ENCODE measurements at places on chromosomes 12 and 14.
A peak's percentile ranks its signal among the peaks of the same experiment; 100 is the strongest.

- DNase-seq, result no peak
Observed at GRCh38 chr14:29926701-29927375, 809 bp downstream of the PRKD1 start.

DNA sequence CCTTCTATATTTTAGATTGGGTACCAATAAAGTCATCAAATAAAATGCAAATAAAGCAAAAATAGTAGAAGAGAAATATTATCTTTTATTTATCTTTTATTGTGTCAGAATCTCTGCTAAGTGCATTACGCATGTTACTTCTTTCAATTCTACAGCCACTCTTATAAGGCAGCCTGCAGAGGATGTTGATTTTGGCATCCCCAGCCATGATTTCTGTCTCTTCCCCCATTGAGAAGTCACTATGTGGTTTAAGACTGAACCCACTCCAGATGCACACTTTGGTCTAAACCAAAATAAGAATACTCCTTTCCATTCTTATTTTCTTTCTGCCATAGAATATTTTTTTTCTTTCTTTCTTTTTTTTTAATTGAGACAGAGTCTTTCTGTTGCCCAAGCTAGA lies 56.0 kb upstream of the ACSS3 start:
- DNase-seq, result no peak

- no peak for DNase-seq
Observed at GRCh38 chr12:32398181-32398580, 1.2 kb upstream of the FGD4 start.

- DNase-seq, result no peak
Observed at GRCh38 chr12:12898911-12899511, 7.6 kb downstream of the GPRC5A start.

- DNase-seq, result no peak
Observed at GRCh38 chr12:19967431-19967830, 400.9 kb upstream of the PDE3A start.

- peak; percentile 25 for DNase-seq
Observed at GRCh38 chr12:49059299-49060171, 1.1 kb downstream of the KMT2D start.

DNA sequence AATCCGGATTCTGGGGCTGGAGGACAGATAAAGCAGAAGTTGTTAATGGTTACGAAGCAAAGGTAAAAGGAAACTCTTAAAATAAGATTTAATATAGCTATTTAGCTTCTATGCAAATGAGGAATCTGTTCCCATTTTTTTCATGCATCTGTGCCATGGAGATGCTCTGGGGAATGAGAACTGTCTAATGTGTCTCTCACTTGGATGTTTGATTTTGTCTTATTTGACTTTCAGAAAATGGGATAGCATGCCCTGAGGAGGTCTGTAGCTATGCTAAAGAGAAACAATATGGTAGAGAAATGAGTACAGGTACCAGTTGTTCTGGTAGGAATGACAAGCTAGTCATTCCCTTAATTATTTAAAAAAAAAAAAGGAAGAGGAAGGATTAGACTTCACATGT lies 24.3 kb downstream of the C12orf76 start:
- DNase-seq, result no peak

DNA sequence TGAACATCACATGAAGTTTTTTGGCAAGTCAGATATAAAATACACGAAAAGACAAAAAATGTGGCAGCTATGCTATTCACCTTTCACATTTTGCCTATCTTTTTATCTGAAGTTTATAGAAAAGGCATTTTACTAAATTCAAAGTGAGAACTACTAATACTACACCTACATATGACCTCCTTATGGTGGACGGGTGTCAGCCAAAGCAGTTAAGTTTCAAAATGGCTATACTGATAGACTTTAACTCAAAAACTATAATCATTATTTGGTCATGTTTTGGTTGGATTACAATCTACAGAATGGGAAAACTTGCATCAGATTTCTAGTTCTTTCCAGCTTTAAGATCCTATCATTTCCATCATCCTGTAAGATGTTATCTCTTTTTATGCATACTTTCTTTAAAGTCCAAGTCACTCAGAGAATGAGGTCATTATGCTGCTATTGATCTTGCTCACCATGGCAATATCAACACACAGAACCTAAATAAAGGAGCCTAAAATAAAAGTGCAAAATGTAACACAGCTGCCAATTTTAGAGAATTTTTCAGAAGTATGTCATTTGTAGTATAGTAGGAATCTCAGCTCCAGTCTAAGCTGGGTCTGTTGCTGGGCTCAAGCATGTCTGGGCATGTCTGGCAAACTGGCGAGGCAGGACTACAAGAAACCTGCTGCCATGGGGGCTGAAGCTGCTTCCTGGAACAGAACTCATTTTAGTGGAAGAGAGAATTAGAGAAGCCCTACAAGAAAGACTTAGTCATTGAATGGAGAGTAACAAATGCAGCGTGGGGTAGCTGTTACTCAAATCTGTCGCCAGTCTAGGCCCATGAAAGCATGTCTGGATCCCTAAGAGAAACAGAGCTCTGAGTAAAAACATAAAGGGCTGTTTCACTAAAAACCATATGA lies 7.6 kb upstream of the AEBP2 start:
- no peak for DNase-seq

- no peak for DNase-seq
Observed at GRCh38 chr12:15662303-15662980, 126.7 kb downstream of the EPS8 start.

GRCh38 chr12:63276537-63277365 lies 125.8 kb upstream of the AVPR1A start:
- no peak for DNase-seq

GRCh38 chr12:123696646-123697045 lies 15.5 kb upstream of the ATP6V0A2 start:
- no peak for DNase-seq

DNA sequence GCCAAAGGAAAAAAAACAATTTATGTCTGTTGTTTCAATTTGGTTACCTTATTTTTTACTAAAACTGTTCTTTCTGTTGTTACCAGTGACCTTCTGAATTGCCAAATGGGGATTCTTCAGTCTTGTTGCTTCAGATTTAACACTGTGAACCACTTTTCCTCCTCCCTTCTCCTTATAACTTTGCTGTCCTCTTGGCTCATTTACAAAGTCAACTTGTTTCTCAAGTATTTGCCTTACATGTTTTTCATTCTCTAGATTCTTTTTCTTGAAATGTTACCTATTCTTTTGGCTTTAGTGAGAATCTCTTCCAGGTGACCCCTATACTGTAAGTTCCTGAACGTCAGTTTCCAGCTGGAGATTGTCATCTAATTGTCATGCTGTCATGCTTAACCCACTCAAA lies 19.4 kb downstream of the FUT8 start:
- DNase-seq, result no peak

GRCh38 chr14:37094502-37094901 lies 77.9 kb downstream of the SLC25A21 start:
- DNase-seq, result no peak

DNA sequence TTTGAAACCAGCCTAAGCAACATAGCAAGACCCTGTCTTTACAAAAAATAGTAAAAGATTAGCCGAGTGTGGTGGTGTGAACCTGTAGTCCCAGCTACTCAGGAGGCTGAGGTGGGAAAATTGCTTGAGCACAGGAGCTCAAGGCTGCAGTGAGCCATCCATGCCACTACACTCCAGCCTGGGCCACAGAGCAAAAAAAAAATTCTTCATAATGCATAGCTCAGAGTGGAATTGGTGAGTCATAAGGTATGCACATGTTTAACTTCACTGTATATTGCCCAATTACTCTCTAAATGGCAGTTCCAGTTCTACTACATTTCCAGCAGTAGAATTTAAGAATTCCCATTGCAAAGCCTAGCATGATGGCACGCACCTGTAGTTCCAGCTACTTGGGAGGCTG lies 26.8 kb upstream of the CLIP1 start:
- no peak for DNase-seq

DNA sequence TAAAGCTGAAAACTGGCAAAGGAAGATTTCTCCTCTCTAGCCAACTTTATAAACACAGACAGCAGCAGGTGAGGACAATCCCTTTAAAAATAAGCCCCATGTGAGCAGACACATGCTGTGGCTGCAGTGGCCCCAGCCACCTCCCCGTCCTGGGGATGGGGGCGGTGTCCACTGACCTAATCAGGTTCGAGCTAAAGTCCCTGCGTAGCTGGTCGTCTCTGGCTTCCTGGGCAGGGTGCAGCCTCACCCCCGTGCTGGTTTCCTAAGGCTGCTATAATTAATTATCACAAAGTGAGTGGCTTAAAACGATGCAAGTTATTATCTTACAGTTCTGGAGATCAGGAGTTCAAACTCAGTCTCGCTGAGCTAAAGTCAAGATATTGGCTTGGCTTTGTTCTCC lies 1.0 kb downstream of the BDKRB1 start:
- DNase-seq, result no peak

- no peak for DNase-seq
Observed at GRCh38 chr12:60981473-60981872, 1278.7 kb upstream of the USP15 start.

DNA sequence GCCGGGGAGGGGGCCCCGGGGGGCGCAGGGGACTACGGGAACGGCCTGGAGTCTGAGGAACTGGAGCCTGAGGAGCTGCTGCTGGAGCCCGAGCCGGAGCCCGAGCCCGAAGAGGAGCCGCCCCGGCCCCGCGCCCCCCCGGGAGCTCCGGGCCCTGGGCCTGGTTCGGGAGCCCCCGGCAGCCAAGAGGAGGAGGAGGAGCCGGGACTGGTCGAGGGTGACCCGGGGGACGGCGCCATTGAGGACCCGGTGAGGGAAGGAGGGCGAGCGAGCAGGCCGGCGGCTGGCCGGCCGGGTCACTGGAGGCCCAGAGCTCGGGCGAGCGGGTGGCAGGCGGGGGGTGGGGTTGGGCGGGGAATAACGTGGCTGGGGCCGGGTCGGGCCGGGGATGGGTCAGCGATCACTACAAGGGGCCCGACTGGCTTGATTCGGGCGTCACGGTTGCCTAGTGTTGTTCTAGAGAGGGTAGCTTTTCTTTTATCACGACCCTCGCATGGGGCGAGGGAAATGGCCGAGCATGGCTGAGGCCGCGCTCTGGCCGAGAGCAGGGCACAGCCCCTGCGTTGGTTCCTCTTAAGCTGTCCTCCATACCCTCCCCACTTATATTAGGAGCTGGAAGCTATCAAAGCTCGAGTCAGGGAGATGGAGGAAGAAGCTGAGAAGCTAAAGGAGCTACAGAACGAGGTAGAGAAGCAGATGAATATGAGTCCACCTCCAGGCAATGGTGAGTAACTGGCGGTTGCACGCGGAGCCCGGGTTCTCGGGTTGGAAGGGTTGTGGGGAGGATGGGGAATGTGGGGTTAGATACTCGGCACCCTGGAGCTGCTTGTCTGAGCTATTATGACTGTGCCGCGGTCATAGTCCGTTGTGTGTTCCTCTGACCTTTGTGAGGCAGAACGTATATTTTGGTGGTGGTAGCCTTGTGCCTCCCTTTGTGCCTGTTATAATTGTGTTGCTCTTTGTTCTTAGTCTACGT lies 603 bp downstream of the PABPN1 start:
- peak; percentile 37 for DNase-seq

GRCh38 chr14:103304706-103305105 lies 29.3 kb upstream of the EIF5 start:
- no peak for DNase-seq

- no peak for DNase-seq
Observed at GRCh38 chr12:1800401-1801302, 19.7 kb upstream of the LRTM2 start.

- no peak for DNase-seq
Observed at GRCh38 chr12:78210894-78211302, 380.2 kb downstream of the NAV3 start.

DNA sequence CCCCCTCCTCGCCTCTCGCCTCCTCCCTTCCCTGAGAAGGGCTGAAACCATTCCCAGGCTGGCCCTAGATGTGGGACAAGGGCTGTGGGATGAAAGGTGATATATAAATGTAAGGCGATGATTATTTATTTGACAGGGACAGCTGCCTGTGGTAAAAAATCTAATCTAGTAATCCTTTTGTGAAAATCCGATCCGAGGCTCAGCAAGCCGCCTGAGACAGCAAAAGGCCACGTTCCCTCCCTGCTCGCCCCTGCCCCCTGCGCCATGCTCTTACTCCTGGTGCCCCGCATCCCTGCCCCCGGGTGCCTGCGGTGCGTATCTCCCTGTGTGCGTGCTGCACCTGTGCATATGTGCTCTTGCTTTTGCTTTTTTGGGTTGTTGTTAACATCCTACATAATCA lies 65.2 kb downstream of the TSPAN9 start:
- DNase-seq, result no peak

DNA sequence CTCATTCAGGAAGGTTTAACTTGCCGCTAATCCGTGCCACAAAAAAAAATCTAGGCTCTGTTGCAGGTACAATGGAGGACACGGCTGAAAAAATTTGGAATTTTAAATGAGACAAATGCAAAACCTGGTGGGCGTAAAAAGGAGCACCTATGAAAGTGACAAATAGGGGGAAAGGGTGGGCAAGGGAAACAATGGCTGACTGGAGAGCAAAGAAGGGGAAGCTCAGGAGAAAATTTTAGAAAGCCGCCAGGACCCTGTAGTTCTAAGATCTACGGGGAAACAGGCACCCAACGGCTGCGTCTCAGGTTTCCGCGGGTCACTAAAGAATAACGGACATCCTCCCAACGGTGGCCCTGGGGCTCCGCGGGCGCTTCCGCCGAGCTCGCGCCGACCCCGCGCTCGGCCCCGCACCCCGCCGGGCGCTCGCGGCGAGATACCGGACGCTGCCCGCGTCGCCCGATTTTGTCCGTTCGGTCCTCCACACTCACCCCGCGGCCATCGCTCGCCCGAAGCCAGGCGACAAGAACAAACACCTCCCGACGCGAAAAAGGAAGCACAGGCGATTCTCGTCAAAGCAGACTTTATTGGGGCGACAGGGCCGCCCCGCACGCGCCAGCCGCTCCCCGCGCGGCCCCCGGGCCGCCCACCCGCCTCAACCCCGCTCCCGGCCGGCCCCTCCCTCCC lies 1.1 kb upstream of the YY1 start:
- peak; percentile 62 for DNase-seq

GRCh38 chr14:78075555-78076277 lies 94.5 kb upstream of the NRXN3 start:
- DNase-seq, result no peak

- DNase-seq, result no peak
Observed at GRCh38 chr12:12925388-12925787, 26.6 kb downstream of the GPRC5D start.

DNA sequence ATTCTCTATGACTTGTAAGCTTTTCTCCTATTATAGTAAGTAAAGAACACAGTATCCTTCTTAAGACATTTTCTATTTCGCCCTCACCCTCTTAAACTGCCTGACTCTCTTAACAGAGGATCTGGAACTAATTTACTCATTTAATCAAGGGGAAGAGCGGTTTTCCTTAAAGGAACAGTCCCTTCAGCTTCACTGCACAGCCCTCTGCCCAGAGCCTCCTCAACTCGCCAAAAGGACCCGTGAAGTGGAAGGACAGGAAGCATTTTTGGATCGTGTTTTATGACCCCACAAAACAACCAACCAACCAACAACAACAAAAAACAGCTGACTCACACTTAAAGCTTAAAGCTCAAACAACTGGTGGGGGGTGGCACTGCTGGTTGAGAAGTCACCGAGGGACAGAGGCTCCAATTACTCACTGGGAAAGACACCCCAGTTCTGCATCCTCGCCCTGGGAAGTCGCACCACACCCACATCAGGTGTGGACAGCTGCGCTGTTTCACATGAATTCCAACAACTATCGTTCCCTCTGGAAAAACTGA lies 35.7 kb downstream of the NID2 start:
- no peak for DNase-seq

Data from CD4-positive, alpha-beta T cell treated with Interleukin-4 for 1 hour (primary cell).